ENCODE measurements at places on chromosomes 7 and 10. TPM values are rescaled to one million over a fixed set of nuclear protein-coding genes. Genes with fewer than 3 reads are reported as not detected.

- no peak for DNase-seq
- no peaks in the 10 kb centered on the region for H3K27me3 ChIP-seq
These were observed 520 bp downstream of the FAM20C start for GRCh38 chr7:192701-193480.

GRCh38 chr10:4107285-4107851 lies 322.4 kb upstream of the KLF6 start:
- no peak for DNase-seq
- H3K36me3 ChIP-seq = no peaks in the 10 kb centered on the region
- H3K4me1 ChIP-seq = no peaks in the 10 kb centered on the region

DNA sequence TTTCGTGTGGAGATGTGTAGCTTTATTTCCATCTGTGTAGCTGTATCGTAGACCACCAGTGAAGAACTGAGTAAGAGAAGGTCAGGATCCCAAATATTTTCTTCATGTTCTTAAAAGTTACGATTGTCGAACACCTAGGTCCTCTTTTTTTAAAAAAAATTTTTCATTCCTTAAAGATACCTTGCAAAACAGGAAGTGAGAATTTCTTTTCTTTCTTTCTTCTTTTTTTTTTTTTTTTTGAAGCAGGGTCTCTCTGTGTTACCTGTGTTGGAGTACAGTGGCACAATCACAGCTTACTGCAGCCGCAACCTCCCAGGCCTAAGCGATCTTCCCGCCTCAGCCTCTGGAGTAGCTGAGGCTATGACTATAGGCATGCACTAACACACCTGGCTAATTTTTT lies 60.8 kb downstream of the PHTF2 start:
- no peak for DNase-seq
- no peaks in the 10 kb centered on the region for H3K36me3 ChIP-seq
- H3K27me3 ChIP-seq = no peaks in the 10 kb centered on the region
- no peak overlapping the region for H3K27ac ChIP-seq

- peaks cover 2% of the 10 kb centered on the region for H3K4me1 ChIP-seq
- H3K27me3 ChIP-seq = no peaks in the 10 kb centered on the region
- no peak overlapping the region for H3K4me3 ChIP-seq
- H3K27ac ChIP-seq = no peak overlapping the region
- no peaks in the 10 kb centered on the region for H3K36me3 ChIP-seq
- DNase-seq = no peak
These were observed 685.1 kb downstream of the LRMDA start for GRCh38 chr10:76116523-76116922.

- no peaks in the 10 kb centered on the region for H3K4me1 ChIP-seq
- DNase-seq = no peak
- peak overlapping the region; percentile 75 for H3K27ac ChIP-seq
- H3K27me3 ChIP-seq = no peaks in the 10 kb centered on the region
- H3K36me3 ChIP-seq = no peaks in the 10 kb centered on the region
These were observed 101.0 kb downstream of the SMURF1 start for GRCh38 chr7:99042957-99043356.

THSD7A gene
- 12.1 TPM for total RNA-seq

ZNF853 gene
- total RNA-seq = 12.2 TPM

GRCh38 chr7:89987665-89988064 lies 166.6 kb upstream of the STEAP1 start:
- no peaks in the 10 kb centered on the region for H3K27me3 ChIP-seq
- no peak overlapping the region for H3K27ac ChIP-seq
- no peak for DNase-seq
- H3K36me3 ChIP-seq = no peaks in the 10 kb centered on the region
- H3K4me3 ChIP-seq = no peak overlapping the region

EN2 gene
- total RNA-seq = not detected

LRRN3 gene
- total RNA-seq = 0.62 TPM

PNLIPRP3 gene
- total RNA-seq = not detected

- H3K4me1 ChIP-seq = no peaks in the 10 kb centered on the region
- DNase-seq = peak; percentile 57
- no peaks in the 10 kb centered on the region for H3K27me3 ChIP-seq
- no peaks in the 10 kb centered on the region for H3K36me3 ChIP-seq
- H3K27ac ChIP-seq = no peak overlapping the region
These were observed 538.6 kb upstream of the POT1 start for GRCh38 chr7:125467996-125468854.

DNA sequence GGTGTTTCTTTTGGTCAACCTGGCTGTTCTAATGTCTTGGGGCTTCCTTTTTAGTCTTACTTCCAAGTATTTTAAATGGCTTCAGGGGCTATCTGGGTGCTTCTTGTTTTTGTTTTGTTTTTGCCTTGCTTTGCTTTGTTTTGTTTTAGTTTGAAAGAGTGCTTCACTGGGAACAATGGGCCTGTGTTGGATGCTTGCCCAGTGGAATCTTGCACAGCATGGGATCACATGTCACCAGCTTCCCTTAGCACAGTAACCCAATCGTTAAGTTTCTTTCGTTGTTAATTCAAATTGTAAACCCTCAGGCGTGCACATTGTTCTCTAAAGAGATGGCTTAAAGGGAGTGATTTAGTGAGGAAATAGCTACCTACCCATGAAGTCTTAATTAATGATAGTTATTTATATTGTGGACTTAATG lies 8.9 kb downstream of the COL17A1 start:
- H3K36me3 ChIP-seq = no peaks in the 10 kb centered on the region
- H3K27ac ChIP-seq = no peak overlapping the region
- peak; percentile 62 for DNase-seq
- no peaks in the 10 kb centered on the region for H3K4me1 ChIP-seq
- no peaks in the 10 kb centered on the region for H3K27me3 ChIP-seq
- no peak overlapping the region for H3K4me3 ChIP-seq

GRCh38 chr10:52210161-52210560 lies 103.9 kb upstream of the DKK1 start:
- H3K36me3 ChIP-seq = no peaks in the 10 kb centered on the region
- H3K27ac ChIP-seq = no peak overlapping the region
- H3K27me3 ChIP-seq = no peaks in the 10 kb centered on the region
- no peak overlapping the region for H3K4me3 ChIP-seq

- no peaks in the 10 kb centered on the region for H3K4me1 ChIP-seq
- no peaks in the 10 kb centered on the region for H3K27me3 ChIP-seq
- H3K27ac ChIP-seq = no peak overlapping the region
- no peak for DNase-seq
- H3K4me3 ChIP-seq = no peak overlapping the region
These were observed 4.8 kb downstream of the NHLRC2 start for GRCh38 chr10:113859261-113859660.

DNA sequence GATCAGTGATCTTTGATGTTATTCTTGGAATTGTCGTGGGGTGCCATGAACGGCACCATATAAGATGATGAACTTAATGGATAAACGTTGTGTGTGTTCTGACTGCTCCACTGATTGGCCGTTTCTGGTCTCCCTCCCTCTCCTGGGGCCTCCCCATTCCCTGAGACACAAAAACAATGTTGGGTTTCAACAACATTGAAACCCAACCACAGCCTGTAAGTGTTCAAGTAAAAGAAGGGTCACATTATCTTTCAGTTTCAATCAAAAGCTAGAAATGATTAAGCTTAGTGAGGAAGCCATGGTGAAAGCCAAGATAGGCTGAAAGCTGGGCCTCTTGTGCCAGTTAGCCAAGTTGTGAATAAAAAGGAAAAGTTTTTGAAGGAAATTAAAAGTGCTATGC lies 19.5 kb downstream of the EN2 start:
- H3K4me3 ChIP-seq = no peak overlapping the region
- no peaks in the 10 kb centered on the region for H3K27me3 ChIP-seq
- no peaks in the 10 kb centered on the region for H3K4me1 ChIP-seq
- no peak for DNase-seq
- no peak overlapping the region for H3K27ac ChIP-seq
- H3K36me3 ChIP-seq = no peaks in the 10 kb centered on the region

- H3K27me3 ChIP-seq = no peaks in the 10 kb centered on the region
- no peak for DNase-seq
- no peaks in the 10 kb centered on the region for H3K36me3 ChIP-seq
- H3K4me3 ChIP-seq = no peak overlapping the region
- no peaks in the 10 kb centered on the region for H3K4me1 ChIP-seq
- no peak overlapping the region for H3K27ac ChIP-seq
These were observed 41.2 kb downstream of the CH25H start for GRCh38 chr10:89165923-89166322.

- DNase-seq = peak; percentile 67
- H3K4me3 ChIP-seq = no peak overlapping the region
- H3K27me3 ChIP-seq = no peaks in the 10 kb centered on the region
- H3K4me1 ChIP-seq = no peaks in the 10 kb centered on the region
- H3K27ac ChIP-seq = no peak overlapping the region
These were observed 486 bp upstream of the LHFPL3 start for GRCh38 chr7:104327938-104328295.

SUN3 gene
- not detected for total RNA-seq

DNA sequence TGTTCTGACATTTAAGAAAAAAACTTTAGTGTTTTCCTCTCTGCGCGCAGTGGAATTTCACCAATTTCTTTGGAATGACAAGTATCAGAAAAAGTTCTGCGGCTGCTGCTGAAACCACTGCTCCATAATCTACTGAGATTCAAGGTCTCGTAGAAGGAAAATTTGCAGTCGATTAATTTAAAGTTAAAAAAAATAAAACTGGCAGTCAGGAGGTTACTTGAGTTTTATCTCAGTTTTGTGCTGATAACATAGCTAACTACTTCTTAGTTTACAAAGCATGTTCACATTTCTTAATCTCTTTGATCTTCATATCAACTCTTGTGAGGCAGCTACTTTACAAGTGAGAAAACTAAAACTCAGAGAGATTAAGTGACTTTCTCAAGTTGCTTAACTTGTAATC lies 18.2 kb upstream of the CALD1 start:
- H3K4me3 ChIP-seq = no peak overlapping the region
- H3K36me3 ChIP-seq = no peaks in the 10 kb centered on the region
- no peaks in the 10 kb centered on the region for H3K27me3 ChIP-seq
- peaks cover 5% of the 10 kb centered on the region for H3K4me1 ChIP-seq
- no peak for DNase-seq

- H3K4me3 ChIP-seq = no peak overlapping the region
- no peaks in the 10 kb centered on the region for H3K4me1 ChIP-seq
- no peak overlapping the region for H3K27ac ChIP-seq
- no peaks in the 10 kb centered on the region for H3K27me3 ChIP-seq
These were observed 15.3 kb downstream of the EPHB6 start for GRCh38 chr7:142870147-142870559.

- H3K27ac ChIP-seq = no peak overlapping the region
- no peaks in the 10 kb centered on the region for H3K4me1 ChIP-seq
- H3K4me3 ChIP-seq = no peak overlapping the region
These were observed 81.7 kb downstream of the STK31 start for GRCh38 chr7:23791721-23792120.

DNA sequence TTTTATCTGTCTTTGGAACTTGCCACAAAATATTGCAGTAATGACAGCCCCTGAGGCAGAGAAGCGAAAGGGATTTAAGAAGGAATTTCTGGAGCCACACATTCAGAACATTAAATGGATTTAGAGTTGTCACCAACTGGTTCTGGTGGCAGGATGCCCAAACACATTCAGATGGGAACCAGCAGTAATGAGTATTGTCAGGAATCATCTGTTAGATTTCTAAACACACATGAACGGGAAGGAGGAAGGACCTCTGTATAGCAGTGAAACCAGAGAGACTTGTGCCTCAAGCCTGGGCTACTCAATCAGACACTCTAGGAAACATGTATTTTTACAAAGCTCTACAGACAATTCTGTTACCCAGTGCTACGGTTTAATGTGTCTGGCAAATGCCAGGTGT lies 103.8 kb upstream of the CCNY start:
- H3K4me3 ChIP-seq = no peak overlapping the region
- H3K36me3 ChIP-seq = no peaks in the 10 kb centered on the region
- H3K27ac ChIP-seq = no peak overlapping the region

DNA sequence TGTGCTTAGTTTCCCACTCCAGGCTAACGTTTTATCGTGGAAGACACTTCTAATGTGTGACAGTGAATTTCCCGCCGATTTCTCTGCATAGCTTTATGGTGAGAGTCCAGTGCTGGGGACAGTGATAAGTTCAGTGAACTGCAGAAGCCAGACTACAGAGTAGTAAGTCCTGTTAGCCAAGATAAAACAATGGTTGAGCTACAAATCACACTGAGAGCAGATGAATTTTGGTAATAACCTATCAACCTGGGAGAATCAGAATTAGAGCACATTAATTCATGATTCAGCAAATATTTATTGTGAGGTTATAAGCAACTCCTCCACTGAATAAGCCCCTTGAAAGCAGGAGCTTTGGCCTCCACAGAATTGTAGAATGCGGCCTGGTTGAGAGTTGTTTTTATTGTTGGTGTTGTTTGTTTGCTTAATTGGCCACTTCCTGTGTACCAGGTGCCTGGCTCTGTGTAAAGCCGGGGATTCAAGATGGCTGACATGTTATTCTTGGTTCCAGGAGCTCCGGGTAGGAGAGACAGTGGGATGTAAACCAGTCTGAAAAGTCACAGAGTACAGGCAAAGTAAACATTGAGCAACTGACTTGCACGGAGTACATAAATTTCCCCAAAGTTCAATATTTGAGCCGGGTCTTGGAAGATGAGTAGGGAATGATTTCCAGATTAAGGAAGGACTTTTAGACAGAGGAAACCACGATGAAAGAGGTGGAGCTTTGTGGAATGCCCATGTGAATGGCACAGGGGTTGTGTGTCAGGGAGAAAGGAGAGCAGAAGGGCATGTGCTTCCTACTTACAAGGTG lies 112.7 kb downstream of the SNX10 start:
- no peak overlapping the region for H3K4me3 ChIP-seq
- no peaks in the 10 kb centered on the region for H3K4me1 ChIP-seq
- H3K27me3 ChIP-seq = no peaks in the 10 kb centered on the region
- DNase-seq = no peak
- no peaks in the 10 kb centered on the region for H3K36me3 ChIP-seq

SKIDA1 gene
- 1.4 TPM for total RNA-seq

- H3K27me3 ChIP-seq = no peaks in the 10 kb centered on the region
- H3K4me1 ChIP-seq = no peaks in the 10 kb centered on the region
- no peak for DNase-seq
- no peak overlapping the region for H3K27ac ChIP-seq
- H3K4me3 ChIP-seq = no peak overlapping the region
These were observed 56.6 kb upstream of the BET1 start for GRCh38 chr7:94060752-94061151.

- DNase-seq = no peak
- no peak overlapping the region for H3K27ac ChIP-seq
- H3K4me1 ChIP-seq = no peaks in the 10 kb centered on the region
- H3K4me3 ChIP-seq = no peak overlapping the region
- H3K36me3 ChIP-seq = no peaks in the 10 kb centered on the region
- H3K27me3 ChIP-seq = no peaks in the 10 kb centered on the region
These were observed 31.0 kb upstream of the FAM13C start for GRCh38 chr10:59393349-59393748.

DENND2A gene
- 5.9 TPM for total RNA-seq

All from aorta (tissue), 5 donors.